ENCODE measurements at places on chromosomes 3 and 15.
A peak's percentile ranks its signal among the peaks of the same experiment; 100 is the strongest.

- no peak for DNase-seq
Measured at GRCh38 chr15:26087395-26087794, 224.3 kb upstream of the ATP10A start.

DNA sequence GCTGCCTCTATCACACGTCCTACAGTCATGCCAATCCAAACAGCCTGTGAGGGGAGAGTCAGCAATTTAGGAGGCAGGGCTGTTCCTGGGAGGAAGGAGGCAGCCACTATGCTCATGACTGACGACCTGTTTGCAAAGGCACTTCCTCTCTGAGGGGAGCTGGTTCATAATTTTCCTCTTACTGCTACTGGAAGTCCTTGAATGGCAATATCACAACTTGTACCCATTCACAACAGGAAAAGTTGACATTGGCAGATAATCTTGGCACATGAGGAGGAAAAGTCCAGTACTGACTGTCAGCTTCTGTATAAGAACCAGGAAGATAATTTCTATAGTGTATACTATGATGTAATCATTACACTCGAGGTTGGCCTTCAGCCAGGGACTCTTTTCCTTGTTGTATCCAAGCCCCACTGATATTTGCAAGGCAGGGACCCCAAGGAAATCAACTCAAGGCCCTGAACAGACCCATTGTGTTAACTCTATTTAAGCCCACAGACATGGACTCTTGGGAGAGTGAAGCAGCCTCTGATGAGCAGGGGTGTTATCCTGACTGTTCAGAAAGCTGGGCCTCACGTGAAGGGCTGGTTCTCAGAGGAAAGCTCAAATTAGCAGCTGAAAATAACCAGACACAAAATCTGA is 267.3 kb upstream of the ADAMTS9 start:
- DNase-seq, result peak; percentile 60

GRCh38 chr3:44003801-44004200 is 237.9 kb upstream of the TOPAZ1 start:
- DNase-seq, result no peak

DNA sequence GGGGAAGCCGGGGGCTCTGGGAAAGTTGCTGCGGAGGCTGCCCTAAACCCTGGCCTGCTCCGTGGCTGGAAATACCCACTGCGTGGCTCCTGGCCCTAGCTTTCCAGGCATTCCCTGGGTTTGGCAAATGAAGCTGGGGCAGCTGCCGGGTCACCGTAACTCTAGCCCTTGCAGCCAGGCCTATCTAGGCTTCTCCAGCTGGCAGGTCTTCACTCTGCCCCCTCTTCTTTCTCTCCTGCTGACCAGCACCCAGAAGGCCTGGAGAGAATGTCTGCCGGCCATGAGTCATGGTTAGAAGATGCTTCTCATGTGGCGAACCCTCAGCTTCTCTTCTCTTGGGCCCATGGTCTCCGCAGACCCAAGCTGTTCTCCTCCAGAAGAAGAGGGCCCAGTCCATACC is 5.6 kb upstream of the DLL4 start:
- DNase-seq, result no peak

DNA sequence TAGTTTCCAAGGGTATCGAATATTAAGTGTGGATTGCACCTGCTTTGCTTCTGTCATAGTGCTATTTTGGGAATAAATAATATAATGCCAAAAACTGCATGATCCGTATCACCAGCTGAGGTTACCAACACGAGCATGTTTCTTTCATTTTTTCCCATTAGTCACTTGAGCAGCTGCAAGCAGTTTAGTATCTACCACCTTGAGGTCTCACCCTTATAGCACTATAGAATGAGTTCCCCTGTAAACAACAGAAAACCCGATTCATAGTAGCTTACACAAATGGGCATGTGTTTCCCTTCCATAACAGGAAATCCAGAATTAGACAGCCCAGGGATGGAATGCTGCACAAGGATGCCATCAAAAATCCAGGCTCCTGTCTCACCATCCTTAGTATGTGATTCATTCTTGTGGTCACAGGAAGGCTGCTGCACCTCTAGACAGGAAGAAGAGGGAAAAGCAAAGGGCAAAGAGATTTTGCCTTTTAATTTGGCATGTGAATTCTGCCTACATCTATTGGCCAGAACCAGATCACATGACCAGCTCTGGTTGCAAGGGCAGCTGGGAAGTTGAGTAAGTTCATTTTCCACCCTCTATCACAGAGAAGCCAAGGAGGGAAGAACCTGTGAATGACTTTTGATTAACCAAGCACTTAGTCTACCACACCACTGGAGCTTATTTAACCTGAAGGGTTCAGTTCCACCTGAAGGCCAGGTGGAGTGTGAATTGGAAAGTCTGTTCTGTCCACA is 91.3 kb upstream of the SLC25A36 start:
- DNase-seq, result peak; percentile 66

GRCh38 chr15:42059661-42060476 is 34.5 kb downstream of the PLA2G4D start:
- peak; percentile 58 for DNase-seq

GRCh38 chr3:97959872-97960271 is 12.4 kb downstream of the RIOX2 start:
- no peak for DNase-seq

GRCh38 chr15:69141833-69142232 is 18.6 kb upstream of the GLCE start:
- no peak for DNase-seq

Measured in kidney capillary endothelial cell (primary cell).